GM23338 (cell line): ENCODE measurements at places on chromosomes 11 and 22. TPM values are rescaled to one million over a fixed set of nuclear protein-coding genes. Genes with fewer than 3 reads are reported as not detected.

The SOX10 gene
- 2.1 and 2.3 TPM in 2 replicates for total RNA-seq

The OR56B1 gene
- 0.28 TPM in 1 of 2 replicates, not detected in the other for total RNA-seq

DNA sequence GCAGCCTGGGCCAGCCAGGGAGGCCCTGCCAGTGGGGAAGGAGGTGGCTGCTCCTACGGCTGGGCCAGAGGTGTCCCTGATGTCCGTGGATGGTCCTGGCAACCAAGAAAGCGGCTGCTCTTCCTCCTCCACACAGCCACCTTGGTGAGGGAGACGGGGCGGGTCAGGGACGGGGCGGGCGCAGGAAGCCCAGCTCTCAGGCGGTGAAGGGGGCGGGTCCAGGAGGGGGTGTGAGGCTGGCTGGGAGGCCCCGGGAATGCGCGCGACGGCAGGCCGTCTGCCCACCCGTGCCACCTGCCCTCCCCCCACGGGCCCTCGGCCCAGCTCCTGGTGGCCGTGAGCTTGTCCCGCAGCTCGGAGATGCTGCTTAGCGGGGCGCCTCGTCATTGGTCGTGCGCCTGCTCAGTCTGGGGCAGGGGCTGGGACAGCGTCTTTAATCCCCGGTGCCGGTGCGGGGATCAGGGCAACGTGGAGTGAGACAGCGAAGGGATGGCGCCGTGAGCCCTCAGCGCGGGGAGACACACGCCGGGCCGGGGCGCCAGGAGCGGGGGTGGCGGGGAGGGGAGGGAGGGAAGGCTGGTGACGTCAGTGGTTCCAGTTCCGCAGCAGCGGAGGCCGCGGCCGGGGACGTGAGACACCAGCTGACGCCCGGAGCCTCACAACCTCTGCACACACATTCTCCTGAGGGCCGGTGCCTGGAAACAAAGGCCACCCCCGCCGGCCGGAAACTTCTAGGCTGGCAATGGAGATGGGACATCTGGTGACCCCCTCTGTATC is 6.7 kb upstream of the BRSK2 start:
- peak; percentile 81 for DNase-seq

DNA sequence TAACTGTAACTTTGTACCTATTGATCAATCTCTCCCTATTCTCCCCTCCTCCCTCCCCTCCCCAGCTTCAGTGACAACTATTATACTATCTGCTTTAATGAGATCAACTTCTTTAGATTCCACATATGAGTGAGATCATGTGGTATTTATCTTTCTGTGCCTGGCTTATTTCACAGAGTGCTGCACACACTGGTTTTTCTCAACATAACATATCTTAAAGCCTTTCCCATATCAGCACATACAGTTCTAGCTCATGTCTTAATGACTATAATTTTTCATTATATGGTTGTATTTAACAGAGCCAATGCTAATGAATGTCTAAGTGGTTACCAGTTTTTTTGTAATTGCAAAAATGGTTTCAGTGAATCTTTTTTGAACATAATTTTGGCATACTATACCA is 340.3 kb upstream of the DDI1 start:
- DNase-seq, result no peak

GRCh38 chr22:43142880-43143562 is at the start of gene MCAT:
MCAT (minus strand) TSS chr22:43143398; CDS start chr22:43143348, 50 bp downstream.
- DNase-seq, result peak; percentile 84

GRCh38 chr11:85889676-85890579 is 34.7 kb downstream of the CCDC83 start:
- DNase-seq, result no peak

- no peak for DNase-seq
These were observed 7.0 kb downstream of the PITPNB start for GRCh38 chr22:27912101-27912500.

DNA sequence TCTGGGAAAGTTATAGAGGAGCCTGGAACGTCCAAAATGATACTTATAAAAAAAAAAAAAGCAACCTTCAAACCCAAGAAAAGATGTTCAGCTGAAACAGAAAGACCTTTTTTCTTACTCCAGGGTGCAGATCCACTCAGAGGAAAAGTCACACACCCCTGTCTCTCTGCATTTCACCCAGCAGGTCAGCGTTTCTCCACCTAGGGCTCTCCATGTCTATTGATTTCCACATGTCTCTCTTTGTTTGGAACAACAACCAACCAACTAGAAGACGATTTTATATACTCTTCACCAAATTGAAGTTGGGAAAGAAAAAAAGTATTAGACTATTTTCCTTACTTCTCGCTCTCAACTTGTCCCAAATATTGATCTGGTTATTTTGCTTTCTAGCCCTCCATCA is 42.2 kb upstream of the BLID start:
- DNase-seq, result no peak

- DNase-seq, result peak; percentile 94
These were observed 3.7 kb upstream of the POLD4 start for GRCh38 chr11:67356864-67357561.

DNA sequence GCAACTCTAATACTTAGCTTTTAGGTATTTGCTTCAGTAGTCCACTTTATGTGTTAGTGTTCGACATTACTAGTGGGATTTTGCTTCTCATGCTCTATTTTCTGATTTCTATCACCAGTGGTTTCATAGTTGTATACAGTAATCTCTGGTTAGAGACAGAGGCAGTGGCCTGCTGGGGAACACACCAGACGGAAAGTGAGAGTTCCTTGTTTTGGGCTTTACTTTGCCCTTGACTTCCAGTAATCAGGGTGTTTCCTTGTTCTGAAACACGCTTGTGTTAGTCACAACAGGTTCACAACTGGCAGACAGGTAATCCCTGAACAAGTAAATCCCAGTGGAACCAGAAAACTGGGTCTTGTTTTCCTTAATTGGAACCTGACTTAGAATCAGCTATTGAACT is 56.0 kb downstream of the PACS1 start:
- DNase-seq, result no peak

DNA sequence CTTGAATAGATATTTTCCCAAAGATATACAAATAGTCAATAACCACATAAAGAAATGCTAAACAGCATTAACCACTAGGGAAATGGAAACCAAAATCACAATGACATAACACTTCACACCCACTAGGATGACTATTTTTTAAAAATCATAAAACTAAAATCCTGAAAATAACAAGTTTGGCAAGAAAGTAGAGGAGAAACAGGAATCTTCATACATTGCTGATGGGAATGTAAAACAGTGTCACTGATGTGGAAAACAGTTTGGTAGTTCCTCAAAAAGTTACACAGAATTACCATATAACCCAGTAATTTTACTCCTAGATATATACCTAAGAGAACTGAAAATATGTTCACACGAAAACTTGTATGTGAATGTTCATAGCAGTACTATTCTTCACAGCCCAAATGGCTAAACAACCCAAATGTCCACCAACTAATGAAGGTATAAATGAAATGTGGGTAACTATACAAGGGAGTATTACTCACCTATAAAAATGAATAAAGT is 12.5 kb downstream of the PICALM start:
- no peak for DNase-seq

GRCh38 chr11:64074239-64074638 is 38.5 kb downstream of the FLRT1 start:
- DNase-seq, result no peak
